ENCODE measurements at places on chromosomes 4 and X.

DNA sequence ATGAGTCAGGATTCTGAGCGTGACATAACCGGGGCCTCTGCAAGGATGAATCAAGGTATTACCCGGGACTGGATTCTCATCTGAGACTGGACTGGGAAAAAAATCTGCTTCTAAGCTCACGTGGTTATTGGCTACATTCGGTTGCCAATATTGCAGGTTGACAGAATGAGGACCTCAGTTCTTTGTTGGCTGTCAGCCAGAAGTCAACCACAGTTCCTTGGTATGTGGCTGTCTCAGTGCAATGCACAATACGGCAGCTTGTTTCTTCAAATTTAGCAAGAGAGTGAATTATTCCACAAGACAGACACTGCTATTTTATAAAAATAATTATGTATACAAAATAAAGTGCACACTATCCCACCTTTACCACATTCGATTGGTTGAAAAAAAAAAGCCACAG, 424.2 kb downstream of the KLHL4 start:
- no peak for DNase-seq

DNA sequence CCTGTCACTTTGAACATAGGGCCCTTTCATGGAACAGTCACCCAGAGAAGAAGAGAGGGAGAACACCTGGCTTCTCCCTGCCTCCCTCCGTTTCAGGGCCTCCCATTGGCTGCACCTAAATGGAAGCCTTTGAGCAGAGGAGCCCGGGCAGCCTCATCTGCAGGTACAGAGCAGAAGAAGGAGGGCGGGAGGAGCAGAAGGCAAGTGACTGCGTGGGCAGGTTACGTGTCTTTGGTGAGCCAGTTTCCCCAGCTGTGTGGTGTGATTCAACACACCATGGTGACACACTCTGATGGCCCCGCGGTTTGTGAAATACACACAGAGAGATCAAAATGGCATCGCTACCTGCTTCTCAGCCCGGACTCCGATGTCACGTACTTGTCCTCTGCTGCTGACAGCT, 431 bp downstream of the C4orf50 start:
- no peak for DNase-seq

- DNase-seq = no peak
These were observed 112.7 kb downstream of the SH3RF1 start for GRCh38 chr4:169158046-169158445.

DNA sequence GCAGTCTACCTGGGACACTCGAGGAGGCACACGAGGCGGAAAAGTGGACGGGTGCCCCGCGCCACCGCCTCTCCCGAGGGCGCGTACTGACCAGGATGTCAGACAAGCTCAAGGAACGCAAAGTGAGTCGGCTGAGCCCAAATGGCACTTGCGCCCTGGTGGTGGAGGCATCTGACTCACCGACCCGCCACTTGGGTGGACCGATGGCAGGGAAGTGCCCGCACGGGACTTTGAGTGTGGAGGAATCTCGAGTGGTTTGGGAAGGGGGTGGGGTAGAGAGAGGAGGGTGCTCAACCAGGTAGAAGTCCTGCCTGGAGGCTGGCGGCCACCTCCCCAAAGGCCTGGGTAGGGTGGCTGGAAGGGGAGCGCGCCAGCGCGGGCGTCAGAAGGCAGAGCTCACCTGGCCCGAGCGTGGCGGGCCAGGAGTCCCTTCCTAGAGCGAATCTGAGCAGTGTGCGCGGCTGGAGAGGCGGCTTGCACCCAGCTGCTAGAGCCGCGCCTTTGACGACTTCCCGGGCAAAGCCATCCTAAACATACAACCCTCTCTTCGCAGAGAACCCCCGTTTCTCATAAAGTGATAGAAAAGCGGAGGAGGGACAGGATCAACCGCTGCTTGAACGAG, 655 bp downstream of the HELT start:
- DNase-seq = no peak

DNA sequence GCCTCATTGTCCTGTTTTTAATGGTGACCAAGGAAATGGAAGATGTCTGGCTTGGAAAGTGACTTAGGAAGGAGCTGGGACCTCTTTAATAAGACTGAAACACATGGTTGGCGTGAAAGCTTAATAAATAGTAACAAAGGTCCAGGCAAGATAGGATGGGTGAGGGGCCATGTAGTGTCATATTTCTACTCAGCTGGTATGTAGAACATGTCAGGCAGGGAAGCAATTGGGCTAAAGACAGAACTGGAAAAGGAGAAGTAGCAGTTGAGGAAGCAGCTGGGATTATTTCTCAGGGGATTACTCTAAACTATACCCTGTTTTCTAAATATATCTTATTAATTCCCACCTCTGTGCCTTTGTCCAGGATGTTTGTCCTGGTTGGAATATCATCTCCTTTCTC, 18.6 kb downstream of the ITGB1BP2 start:
- no peak for DNase-seq

GRCh38 chr4:38989487-38989886, 42.7 kb downstream of the TMEM156 start:
- no peak for DNase-seq

GRCh38 chr4:64883087-64883807, 474.0 kb upstream of the TECRL start:
- no peak for DNase-seq

DNA sequence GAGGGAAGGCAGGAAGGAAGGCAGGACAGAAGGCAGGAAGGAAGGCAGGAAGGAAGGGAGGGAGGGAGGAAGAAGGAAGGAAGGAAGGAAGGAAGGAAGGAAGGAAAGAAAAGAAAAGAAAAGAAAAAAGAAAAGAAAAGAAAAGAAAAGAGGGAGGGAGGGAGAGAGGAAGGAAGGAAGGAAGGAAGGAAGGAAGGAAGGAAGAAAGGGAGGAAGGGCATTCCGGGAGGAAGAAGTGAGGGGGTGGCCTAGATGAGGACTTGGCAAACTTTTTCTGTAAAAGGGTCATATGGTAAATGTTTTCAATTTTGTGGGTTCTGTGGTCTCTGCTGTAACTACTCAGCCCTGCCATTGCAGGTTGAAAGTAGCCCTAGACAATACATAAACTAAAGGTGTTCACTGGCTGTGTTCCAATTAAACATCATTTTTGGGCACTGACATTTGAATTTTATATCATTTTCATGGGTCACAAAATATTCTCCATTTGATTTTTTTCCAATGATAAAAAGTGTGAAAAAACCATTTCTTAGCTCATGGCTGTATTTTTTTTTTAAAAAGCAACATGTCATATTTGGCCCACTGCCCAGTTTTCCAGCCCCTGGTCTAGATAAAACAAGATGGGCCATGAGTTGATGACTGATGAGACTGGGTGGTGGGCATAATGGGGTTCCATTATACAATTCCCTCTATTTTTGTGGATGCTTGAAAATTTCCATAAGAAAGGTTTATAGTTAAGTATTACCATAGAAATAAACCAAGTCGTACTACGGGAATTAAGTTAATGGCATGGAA, 3.1 kb downstream of the ZNF630 start:
- no peak for DNase-seq

- DNase-seq = no peak
These were observed 157.4 kb upstream of the AMOT start for GRCh38 chrX:112997991-112998390.

DNA sequence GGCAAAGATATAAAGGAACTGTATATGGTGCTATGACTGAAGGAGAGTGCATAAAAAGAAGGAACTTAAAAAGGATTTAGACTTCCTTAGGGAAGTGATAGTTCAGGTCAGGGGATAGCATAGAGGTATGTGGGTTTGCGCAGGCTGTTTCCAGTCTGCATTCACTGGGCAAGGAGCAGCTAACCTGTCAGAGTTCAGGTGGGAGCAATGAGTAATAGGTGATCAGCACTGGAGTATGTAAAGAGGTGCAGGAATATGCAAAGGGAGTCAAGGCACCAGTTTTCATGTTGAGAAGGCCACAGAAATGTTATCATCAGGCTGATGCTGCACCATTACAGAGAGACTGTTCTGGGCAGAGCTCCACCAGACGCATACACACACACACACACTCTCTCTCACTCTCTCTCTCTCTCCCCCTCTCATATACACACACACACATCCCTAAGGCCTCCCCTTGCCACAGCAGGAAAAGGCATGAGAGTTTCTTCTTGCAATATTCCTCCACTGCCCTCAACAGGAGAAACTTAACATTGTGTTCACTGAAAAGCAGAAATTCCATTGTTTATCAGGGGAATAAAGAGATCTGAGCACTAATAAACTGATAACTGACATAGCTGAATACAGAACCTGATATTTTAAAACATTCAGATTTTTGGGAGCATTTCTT, 256.4 kb upstream of the GRID2 start:
- DNase-seq = no peak

DNA sequence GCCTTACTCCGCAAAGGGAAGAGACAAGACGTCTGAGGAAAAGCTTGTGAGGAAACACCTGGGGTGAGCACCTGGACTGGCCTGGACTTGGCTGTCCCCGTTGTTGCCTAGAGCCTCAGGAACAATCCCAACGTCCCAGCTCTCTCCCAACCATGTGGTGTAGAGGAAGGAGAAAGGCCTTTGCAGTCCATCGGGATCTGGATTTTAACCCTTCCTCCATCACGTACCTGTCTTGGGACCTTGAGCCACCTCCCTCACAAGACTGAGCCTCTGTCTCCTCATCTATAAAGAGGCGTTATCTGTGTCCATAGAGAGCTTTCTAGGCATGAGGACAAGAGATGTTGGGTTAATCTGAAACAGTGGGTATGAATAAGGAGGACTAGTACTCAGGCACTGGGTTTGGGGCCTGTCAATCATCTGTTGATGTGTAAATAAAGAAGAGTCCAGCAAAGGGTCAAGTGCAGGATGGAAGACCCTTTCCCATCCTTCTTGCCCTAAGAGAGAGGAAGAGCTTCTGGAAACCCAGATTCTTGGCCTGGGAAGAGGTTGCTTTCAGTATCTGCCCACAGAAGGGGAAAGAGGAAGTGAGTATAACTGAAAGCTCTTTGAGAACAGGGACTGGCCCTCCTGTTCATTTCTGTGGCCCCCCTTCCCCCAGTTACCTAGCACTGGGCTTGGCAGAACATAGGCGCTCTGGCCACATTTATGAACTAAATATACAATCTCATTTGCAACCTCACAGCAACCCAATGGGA, 137.1 kb downstream of the PJA1 start:
- DNase-seq = no peak

GRCh38 chrX:139931646-139932072, 1.2 kb downstream of the ATP11C start:
- no peak for DNase-seq

DNA sequence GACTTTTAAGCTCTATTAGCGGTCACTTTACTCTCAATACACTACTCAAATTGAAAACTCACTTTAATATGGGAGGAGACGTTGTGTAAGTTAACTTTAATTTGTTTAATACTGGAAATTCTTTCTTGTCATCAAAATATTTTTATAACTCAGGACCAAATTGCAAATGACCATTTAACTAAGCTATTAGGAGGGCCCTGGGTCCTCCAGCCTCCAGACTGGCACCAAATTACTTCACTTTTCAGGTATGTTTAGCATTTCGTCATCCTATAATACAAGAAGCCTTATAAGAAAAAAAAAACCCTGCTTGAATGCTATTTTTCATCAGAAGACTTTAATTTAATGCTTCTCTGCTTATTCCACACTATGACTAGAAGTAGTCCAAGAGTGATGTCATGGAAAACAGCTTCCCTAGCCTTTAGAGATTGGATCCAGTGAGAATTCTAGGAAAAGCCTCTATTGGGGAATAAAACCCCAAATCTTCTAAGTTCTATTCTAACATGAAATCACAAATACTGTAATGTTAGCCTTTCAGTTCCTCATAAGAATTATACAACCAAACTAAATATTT, 6.6 kb downstream of the KLHL15 start:
- no peak for DNase-seq

DNA sequence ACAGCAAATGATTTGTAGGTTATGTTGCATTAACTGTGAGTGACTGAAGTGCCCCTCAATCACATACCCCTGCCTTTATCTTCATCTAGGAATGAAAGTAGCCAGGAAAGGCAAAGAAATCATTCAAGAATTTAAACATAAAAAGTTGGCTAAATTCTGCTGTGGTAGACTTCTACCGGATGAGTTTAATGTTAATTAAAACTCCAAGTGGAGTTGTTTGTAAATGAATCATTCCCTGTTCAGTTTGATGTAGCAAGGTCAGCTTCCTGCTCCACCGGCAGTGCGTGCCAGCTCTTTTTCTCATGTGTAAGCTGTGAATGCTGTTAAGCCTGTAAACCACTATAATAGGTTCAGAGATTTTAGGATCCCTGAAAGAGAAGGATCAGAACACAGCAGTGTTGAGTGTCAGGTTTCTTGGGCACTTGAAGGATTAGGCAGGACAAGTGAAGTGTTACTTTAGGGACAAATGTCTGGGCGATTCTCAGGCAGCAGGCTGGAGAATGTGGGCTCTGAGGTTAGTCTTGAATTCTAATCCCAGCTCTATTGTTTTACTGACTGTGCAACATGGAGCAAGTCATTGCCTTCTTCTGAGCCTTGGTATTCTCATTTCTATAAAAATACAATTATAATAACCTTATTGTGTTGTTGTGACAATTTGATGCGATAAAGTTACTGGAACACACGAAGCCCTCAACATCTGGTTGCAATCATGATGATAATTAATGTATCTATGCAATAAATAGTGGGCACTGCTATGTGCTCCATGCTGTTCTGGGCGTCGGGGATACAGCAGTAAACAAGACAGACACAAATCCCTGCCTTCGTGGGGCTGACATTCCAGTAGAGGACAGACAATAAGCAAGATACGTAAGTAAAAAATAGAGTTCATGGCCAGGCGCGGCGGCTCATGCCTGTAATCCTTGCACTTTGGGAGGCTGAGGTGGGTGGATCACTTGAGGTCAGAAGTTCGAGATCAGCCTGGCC, 112.0 kb downstream of the SHROOM3 start:
- no peak for DNase-seq

- DNase-seq = no peak
These were observed 101.0 kb downstream of the ADGRA3 start for GRCh38 chr4:22414833-22415232.

DNA sequence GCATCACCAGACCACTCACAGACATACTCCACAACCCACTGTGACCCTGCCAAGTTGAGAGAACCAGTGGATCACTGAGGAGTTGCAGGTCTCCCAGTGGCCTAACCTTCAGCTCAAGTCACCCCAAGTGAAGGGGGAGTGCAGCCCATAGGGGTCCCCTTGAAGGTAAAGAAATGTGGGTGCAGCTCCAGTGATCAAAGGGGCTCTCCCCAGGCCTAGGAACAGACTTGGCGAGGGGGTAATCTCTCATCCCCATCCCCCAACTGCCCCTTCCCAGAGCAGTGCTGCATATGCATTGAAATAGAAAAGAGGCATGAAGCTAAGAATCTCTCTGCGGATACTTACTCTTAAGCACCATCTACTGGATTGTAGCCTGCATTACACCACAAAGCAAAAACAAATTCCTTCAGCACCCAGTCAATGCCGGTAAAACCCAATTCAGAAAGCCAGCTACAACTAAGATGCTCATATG, 27.0 kb downstream of the MAGEE1 start:
- no peak for DNase-seq

- DNase-seq = no peak
These were observed 268.9 kb downstream of the FBXW7 start for GRCh38 chr4:152266831-152267480.

- no peak for DNase-seq
These were observed 58.2 kb upstream of the MXD4 start for GRCh38 chr4:2320152-2320551.

- no peak for DNase-seq
These were observed 43.1 kb upstream of the LSM6 start for GRCh38 chr4:146132445-146132844.

- DNase-seq = no peak
These were observed 118.4 kb downstream of the DTHD1 start for GRCh38 chr4:36399762-36400353.
